ENCODE measurements at places on chromosomes 11 and 22. TPM values are rescaled to one million over a fixed set of nuclear protein-coding genes. Genes with fewer than 3 reads are reported as not detected.

GRCh38 chr11:93392867-93393266, 62.3 kb downstream of the DEUP1 start:
- H3K4me3 ChIP-seq = no peak overlapping the region
- DNase-seq = no peak
- H3K27ac ChIP-seq = no peak overlapping the region
- no peaks in the 10 kb centered on the region for H3K4me1 ChIP-seq

GRCh38 chr11:10476342-10476741, 21.3 kb downstream of the AMPD3 start:
- no peaks in the 10 kb centered on the region for H3K4me1 ChIP-seq
- DNase-seq = no peak
- no peak overlapping the region for H3K4me3 ChIP-seq
- no peak overlapping the region for H3K27ac ChIP-seq
- no peaks in the 10 kb centered on the region for H3K27me3 ChIP-seq

- H3K4me3 ChIP-seq = no peak overlapping the region
- DNase-seq = no peak
- H3K36me3 ChIP-seq = no peaks in the 10 kb centered on the region
- H3K27ac ChIP-seq = no peak overlapping the region
- no peaks in the 10 kb centered on the region for H3K4me1 ChIP-seq
Observed at GRCh38 chr11:77580712-77581337, 8.9 kb upstream of the AQP11 start.

GRCh38 chr11:34309965-34310364, 47.8 kb downstream of the ABTB2 start:
- H3K27me3 ChIP-seq = no peaks in the 10 kb centered on the region
- no peaks in the 10 kb centered on the region for H3K36me3 ChIP-seq
- H3K4me1 ChIP-seq = no peaks in the 10 kb centered on the region
- H3K27ac ChIP-seq = no peak overlapping the region
- DNase-seq = no peak

DNA sequence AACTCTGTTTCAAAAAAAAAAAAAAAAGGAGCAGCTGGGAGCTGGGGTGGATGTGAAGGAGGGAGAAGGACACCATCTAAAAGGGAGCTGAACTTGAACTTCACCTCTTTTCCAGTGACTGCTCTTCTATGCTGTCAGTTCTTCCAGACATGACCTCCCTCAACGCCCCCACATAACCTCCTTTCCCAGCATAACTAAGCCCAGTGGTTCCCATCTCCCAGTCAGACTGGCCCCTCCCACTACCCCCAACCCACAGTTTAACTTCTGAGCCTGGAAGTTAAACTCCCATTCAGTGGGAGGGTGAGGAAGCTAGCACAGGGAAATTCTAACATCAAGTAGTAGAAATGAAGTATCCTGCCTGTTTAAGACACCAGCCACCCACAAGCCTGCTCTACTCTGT, 1.8 kb downstream of the ARHGAP1 start:
- H3K27ac ChIP-seq = no peak overlapping the region
- H3K4me3 ChIP-seq = peak overlapping the region; percentile 98
- no peaks in the 10 kb centered on the region for H3K27me3 ChIP-seq
- H3K36me3 ChIP-seq = peaks cover 30% of the 10 kb centered on the region
- H3K4me1 ChIP-seq = peaks cover 11% of the 10 kb centered on the region

DNA sequence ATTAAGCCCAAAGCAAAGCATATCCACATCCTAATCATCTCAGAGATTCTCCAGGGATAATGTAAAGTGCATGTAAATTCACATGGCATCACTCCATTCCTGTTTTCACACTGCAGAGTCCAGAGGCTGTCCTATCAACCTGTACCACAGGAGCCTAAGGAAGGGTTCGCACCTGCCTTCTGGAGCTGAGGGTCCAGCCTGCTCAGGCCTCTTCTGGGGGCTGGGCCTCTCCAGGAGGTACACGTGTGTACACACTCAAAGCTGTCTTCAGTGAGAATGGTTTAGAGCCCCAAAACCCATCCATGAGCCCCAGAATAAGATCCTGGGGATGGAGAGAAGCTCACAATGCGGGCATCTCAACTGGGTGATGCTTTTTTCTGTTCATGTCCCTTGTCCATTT, 23.9 kb downstream of the PI4KA start:
- no peak overlapping the region for H3K4me3 ChIP-seq
- no peaks in the 10 kb centered on the region for H3K4me1 ChIP-seq
- no peak overlapping the region for H3K27ac ChIP-seq
- no peaks in the 10 kb centered on the region for H3K27me3 ChIP-seq
- peaks cover 5% of the 10 kb centered on the region for H3K36me3 ChIP-seq

TRIM49 gene
- total RNA-seq = not detected

CCDC88B gene
- 52.2 TPM for total RNA-seq

GRCh38 chr11:120398132-120398531, 61.9 kb downstream of the ARHGEF12 start:
- no peak overlapping the region for H3K27ac ChIP-seq
- no peaks in the 10 kb centered on the region for H3K27me3 ChIP-seq
- no peak for DNase-seq
- no peak overlapping the region for H3K4me3 ChIP-seq
- no peaks in the 10 kb centered on the region for H3K4me1 ChIP-seq
- no peaks in the 10 kb centered on the region for H3K36me3 ChIP-seq
